CD4-positive, alpha-beta T cell (primary cell): ENCODE measurements at places on chromosomes 6 and 20.

- no peak for DNase-seq
Measured at GRCh38 chr6:104858642-104859041, 1.1 kb downstream of the HACE1 start.

- DNase-seq = no peak
Measured at GRCh38 chr6:13776602-13777001, 37.8 kb downstream of the MCUR1 start.

DNA sequence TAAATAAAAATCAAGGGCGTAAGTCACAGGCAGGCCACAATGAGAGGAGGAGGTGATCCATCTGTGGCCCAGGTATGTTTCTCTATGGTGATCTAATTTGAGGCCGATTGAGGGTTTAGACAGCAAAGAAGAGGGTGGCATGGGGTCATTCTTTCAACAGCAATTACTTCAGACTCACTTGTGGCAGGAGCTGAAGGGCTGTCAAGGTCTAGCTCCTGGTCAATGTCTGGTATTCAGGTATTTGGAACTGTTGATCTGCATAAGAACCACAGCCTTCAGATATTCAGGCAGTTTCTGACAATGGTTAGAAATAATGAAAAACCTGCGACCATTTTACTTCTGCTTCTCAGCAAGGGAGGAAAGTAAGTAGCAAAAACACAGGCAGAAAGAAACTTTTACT, 259.6 kb downstream of the FOXC1 start:
- no peak for DNase-seq

- DNase-seq = no peak
Measured at GRCh38 chr6:31587791-31588777, 2.0 kb downstream of the LST1 start.

GRCh38 chr6:112827793-112828192, 480.7 kb downstream of the RFPL4B start:
- DNase-seq = no peak

- DNase-seq = no peak
Measured at GRCh38 chr20:40584130-40584809, 104.8 kb downstream of the MAFB start.

DNA sequence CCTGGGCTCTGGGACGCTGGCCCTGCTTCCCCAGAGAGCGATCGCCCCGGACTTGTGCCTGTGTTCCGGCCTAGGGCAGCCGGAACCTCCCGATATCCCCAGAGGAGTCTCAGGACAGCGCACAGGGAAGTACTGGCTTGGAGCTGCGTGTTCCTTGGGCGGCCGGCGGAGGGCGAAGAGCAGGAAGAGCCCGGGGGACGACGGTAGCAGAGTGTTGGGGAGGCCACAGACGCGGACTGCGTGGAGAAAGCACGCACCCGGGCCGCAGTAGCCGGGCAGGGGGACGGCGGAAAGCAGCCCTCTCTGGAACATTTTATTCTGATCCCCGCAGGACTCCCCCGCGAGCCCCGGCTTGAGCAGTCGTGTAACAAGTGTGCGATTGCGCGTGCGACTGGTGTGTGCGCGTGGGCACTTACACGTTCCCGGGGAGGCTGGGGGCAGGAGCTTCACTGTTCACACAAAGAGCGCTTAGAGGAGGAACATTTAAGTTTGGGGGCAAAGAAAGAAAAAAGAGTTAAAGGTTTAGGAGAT, 36.1 kb downstream of the NCR2 start:
- no peak for DNase-seq

DNA sequence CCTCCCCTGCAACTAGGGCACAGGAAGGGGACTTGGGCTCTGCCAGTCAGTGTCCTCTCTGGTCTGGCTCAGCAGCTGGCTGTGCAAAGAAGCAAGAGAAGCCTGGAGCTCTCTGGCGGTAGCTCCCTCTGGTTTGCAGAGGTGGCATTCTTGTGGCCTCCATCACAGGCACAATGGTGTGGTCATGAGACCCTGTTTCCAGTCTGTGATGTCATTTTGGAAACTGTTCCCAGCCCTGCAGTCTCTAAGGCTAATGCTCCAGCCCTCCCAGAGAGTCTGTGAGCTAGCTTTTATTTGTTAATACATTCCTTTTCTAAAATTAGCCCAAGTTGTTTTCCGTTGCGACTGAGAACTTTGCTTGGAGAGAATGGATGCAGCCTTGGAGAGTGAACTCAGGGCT, 69.5 kb upstream of the FOXQ1 start:
- DNase-seq = no peak

- no peak for DNase-seq
Measured at GRCh38 chr20:49865559-49865958, 49.8 kb downstream of the SPATA2 start.

DNA sequence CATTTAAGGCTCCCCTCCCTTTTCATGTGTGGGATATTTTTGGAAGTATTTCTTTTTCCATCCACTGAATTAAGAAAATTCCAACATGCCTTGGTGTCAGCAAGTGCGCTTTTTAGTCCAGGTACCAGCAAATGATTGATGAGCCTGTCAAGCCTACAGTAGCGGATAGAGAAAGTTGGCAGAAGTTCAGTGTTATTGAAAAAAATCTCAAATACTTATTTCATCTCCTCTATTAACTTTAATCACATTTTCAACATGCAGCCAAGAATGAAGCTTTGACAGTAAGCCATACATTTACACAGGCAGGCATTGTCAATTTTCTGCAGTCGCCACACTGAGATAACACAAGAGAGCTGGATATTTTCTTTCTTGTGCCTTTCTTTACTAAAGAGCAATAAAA, 50.4 kb downstream of the BLOC1S5 start:
- DNase-seq = no peak

DNA sequence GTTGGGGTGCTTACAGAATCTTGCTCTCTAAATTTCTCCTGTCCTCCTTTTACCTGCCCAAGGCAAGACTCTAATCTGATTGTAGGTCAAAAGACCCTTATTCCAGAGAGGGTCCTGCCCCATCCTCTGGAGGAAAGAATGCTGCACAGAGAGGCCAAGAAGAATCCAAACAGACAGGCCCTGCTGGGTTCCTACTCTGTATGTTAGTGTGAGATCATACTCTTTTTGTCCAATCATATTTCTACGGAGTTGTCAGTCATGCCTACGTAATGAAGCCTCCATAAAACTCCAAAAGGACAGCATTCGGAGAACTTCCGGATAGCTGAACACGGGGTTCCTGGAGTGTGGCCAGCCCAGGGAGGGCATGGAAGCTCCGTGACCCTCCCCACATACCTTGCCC, 50.5 kb downstream of the VEGFA start:
- DNase-seq = no peak

DNA sequence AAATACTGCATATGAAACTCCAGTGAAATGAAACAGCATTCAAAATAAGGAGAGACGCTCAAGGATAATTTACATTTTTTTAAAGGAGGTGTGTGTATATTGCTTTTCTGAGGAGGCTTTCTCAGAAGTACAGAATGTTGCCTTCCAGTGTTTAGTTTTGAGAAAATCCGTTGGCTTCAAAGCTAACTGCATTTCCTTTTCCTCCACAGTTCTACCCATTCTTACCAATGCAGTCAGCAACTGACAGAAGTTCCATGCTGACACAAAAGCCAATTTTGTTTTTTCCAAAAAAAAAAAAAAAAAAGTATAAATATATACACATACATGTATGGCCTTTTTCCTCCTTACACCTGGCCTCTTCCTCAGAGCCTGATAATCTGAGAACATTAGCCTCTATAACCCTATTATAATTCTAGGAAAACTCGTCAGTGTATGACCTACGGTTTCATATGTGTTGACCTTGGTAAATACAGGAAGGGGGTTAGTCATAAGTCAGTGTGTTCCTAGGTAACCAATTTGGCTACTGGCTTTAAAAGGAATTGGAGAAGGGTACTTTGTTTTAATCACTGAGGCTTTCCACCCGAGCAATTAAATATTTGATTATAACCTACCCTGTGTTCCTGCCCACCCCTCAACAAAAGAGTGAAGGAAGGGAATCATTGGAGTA, 24.2 kb downstream of the MGME1 start:
- DNase-seq = no peak

DNA sequence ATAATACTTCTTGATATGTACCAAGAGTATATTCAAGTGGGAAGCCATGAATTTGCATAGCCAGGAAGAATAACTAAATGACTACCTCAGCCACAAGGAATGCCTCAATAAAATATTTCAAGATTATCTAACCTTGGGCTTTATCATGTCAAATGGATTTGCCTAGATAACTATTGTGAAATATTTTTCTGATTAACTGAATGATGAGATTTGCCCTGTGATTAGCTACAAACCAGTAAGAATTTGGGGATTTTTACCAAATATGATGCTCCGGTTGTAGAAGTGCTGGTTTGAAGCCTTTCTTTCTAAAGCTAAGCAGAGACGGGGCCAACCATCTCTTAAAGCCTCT, 125.6 kb upstream of the LAMP5 start:
- no peak for DNase-seq

DNA sequence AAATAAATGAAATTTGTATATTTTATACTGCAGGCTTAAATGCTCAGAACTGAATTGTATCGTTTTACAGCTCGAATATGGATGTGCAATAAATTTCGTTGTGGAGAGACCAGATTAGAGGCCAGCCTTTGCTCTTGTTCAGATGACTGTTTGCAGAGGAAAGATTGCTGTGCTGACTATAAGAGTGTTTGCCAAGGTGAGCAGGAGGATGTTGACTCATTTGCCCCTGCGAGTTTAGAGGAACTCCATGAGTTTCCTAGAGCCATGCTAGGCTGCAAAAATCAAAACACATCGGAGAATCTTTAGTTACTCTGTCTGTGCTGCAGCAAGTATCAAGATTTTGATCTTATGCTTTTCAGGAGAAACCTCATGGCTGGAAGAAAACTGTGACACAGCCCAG, 15.4 kb downstream of the ENPP3 start:
- DNase-seq = no peak

GRCh38 chr20:51628533-51629398, 86.2 kb upstream of the NFATC2 start:
- DNase-seq = no peak

DNA sequence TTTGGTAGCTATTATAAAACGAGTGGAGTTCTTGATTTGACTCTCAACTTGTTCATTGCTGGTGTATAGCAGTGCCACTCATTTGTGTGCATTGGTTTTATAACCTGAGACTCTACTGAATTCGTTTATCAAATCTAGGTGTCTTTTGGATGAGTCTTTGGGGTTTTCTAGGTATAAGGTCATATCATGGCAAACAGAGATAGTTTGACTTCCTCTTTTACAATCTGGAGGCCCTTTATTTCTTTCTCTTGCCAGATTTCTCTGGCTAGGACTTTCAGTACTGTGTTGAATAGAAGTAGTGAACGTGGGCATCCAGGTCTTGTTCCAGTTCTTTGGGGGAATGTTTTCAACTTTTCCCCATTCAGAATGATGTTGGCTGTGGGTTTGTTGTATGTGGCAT, 38.8 kb downstream of the SUMO4 start:
- no peak for DNase-seq

DNA sequence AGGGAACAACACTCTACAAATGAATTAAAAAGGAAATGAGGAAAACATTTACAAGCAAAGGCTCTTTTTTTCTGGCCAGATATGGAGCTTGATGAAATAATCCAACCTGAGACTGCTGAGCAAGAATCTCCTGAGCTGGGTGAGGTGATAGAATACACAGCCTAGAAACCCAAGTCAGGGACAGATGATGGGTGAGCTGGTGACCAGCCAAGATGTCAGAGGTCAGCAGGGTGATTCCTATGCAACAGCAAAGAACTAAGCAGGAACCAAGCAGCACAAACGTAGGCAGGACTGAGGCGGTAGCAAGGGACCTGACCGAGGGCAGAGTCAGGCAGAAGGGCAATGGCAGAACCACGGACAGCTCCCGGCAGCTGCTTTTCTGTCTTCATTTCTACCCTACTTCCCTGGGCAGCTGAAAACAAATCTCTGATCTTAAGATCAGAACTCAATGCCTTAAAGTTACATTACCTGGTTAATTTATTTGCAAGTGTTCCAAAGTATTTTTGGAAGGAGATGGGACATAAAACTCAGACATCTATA, 75.1 kb downstream of the CDC40 start:
- no peak for DNase-seq

DNA sequence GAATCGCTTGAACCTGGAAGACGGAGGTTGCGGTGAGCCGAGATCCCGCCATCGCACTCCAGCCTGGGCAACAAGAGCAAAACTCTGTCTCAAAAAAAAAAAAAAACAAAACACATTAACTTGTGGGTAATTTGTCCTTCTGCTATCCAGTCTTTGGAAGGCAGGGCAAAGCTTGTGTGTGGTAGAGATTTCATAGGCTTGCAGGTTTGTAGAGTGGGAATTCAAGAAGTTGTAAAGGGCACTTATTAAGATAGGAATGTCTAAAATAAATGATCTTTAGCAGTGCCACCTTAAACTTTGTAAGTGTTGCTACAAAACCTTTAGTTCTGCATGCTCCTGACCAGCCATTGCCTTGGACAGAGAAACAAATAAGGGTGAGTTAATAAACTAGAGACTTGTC, 8.4 kb downstream of the VAPB start:
- DNase-seq = no peak

DNA sequence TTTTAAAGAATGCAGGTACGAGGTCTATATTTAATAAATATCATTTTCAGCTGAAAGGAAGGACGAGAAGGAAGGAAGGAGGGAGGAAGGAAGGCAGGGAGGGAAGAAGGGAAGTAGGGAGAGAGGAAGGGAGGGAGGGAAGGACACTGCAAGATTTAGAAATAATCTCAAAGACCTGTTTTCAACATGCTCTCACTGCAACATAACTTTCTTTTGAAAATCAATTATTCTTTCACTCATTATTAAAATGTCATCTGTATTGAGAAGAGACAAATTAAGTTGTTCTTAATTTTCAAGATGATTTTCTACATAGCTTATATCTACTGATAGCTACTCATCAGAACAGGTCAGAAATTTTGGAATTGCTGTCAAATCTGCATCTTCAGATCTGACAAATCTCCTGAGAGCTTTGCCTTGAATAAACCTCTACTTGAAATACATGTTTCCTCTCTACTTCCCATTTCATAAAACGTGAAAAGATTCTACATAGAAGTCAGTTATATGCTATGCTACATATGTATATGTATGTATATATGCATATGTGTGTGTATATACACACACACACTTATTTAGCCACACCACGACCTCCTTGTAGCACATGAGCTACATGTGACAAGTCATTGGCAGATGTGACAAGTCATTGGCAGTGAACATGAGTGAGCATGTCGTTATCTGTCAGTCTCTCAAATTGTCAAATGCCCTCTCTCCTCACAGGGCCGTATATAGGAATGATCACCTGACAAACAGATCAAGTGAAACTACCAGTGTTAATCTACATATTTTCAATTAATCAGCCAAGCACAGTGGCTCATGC, 241.6 kb downstream of the LY86 start:
- no peak for DNase-seq

DNA sequence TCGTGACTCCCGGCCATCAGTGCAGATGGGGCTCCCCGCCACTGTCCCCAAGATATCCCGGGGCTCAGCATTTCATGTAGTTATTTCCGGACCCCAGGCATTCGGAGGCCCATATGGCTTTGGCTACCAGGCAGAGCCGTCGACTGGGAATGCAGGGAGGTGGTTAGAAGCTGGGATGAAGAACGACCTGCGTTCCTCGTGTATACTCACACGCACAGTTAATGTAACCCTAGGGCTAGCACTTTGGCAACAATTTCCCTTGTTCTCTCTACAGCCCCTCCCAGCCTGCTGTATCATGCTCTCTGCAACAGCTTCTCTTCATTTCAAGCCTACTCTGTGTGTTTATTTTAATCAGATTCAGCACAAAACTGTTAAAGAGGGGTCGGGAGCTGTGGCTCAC, 240.4 kb downstream of the MYLK4 start:
- no peak for DNase-seq
